ENCODE measurements at places on chromosomes 3 and 15. TPM values are rescaled to one million over a fixed set of nuclear protein-coding genes. Genes with fewer than 3 reads are reported as not detected.
A peak's percentile ranks its signal among the peaks of the same experiment; 100 is the strongest.

GHSR gene
- not detected for total RNA-seq

DNA sequence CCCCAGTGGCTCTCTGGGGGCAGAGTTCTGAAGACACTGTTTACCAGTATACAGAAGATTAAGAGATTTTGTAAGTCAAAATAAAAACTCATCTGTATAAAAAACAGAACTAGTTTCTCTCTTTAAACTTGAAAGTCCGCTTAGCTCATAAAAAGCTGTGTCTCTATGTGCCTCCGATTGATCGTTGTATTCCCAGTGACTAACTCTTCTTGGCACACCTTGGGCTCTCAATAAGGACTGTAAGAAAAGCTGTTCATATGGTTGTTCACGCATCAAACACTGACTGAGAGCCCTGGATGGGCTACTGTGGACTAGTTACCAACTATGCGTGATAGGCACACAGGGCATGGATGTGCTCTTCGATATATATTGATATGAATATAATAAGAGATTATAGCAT lies 107.9 kb downstream of the P3H2 start:
- peaks cover 34% of the 10 kb centered on the region for H3K27me3 ChIP-seq
- H3K27ac ChIP-seq: no peak overlapping the region
- H3K36me3 ChIP-seq: no peaks in the 10 kb centered on the region
- H3K4me3 ChIP-seq: no peak overlapping the region
- H3K4me1 ChIP-seq: no peaks in the 10 kb centered on the region
- no peak for DNase-seq

CNTN4 gene
- not detected for total RNA-seq

SERPINI2 gene
- total RNA-seq: not detected

- H3K27me3 ChIP-seq: no peaks in the 10 kb centered on the region
- H3K36me3 ChIP-seq: no peaks in the 10 kb centered on the region
- DNase-seq: no peak
- H3K4me1 ChIP-seq: no peaks in the 10 kb centered on the region
- H3K4me3 ChIP-seq: no peak overlapping the region
These were observed 163.6 kb downstream of the SERPINI1 start for GRCh38 chr3:167899093-167899492.

DNA sequence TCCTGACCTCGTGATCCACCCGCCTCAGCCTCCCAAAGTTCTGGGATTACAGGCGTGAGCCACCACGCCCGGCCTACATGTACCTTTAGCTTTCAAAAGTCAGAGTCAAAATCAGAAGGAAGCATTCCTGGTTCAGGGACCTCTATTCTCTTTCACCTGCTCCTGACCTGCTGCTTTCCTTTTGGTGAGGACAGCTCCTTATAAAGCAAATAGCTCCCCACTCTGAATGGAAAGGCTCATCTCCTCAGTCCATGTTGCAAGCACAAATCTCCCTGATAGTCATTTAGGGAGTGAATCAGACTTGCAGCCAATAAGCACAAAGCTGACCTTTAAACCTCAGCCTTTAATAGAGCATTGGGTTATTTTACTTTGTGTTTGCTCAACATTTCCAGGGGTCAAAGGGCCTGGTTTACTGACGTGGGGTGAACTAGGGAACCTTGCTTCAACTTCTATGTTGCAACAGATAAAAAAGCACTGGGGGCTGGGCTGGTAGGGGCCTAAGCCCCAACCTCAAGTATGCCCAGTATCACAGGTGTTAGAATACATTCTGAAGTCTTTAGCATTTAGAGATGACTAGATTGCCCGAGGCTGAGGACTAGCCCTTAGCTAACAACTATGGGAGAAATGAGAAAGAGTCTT lies 43.1 kb downstream of the THRB start:
- no peaks in the 10 kb centered on the region for H3K27me3 ChIP-seq
- no peak overlapping the region for H3K27ac ChIP-seq
- H3K36me3 ChIP-seq: no peaks in the 10 kb centered on the region
- no peak for DNase-seq
- H3K4me1 ChIP-seq: no peaks in the 10 kb centered on the region

DNA sequence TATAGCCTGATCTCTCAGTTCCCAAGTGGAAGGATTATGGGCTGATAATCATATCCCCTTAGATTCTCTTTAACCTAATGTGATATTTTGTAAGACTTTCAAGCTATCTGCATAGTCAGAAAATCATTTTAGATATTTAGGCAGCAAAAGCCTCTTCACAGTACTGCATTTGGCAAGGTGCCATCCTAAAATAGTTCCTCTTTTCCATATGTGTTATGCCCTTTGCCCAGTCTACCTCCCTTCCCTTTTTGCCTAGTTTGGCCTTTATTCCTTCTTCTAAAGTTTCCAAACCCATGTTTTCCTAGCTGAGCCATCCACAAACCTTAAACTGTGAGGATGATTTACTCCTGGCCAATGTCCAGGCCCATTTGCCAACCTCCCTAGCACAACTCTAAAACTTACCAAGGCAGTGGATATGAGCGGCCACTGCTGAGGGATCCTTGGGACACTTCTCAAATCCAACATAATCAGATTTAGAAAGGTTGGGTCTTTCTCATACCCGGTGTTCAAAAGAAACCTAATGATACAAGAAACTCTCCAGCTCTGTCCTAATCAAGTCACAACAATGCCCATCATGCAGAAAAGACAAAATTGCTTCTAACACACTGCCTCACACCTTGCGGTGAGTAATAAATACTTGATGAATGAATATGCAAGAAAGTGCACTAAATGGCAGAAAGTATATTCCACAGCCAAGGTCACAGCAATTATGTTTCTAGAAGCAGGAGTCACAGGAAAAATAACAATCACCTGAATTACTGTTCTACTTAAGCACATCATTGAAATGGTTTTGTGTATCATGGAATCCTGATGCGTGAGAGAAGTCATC lies 493.9 kb downstream of the NLGN1 start:
- H3K27me3 ChIP-seq: no peaks in the 10 kb centered on the region
- H3K36me3 ChIP-seq: no peaks in the 10 kb centered on the region
- no peak for DNase-seq

DNA sequence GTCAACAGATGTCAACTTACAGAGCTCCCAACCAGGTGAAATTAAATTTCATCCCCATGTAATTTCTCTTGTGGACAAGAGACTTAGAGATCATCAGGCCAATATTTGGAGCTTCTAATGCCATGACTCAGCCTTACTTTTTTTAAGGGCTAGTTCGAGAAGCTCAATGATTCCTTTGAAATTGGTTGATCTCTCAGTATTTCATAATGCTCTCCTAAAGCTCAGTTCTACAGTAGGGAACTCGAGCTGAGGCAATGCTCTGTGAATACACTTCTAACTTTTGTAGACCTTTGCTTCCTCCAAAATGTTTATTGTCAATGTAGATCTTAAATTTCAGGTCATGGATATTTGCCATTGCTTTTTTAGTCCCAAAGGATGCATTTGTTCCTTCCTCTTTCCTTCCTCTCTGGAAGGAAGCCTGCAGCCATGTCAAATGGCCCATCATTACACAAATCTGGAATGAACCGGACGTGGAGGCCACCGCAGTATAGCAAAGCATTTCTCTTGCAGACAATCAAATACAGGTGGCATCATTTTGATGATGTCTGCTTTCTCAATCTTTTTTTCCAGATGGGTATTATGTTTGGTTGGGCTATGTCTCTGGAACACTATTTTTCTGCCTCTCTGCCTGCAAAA lies 28.3 kb downstream of the STARD5 start:
- H3K4me1 ChIP-seq: peaks cover 87% of the 10 kb centered on the region
- H3K4me3 ChIP-seq: peak overlapping the region; percentile 96
- H3K27ac ChIP-seq: peak overlapping the region; percentile 93
- no peak for DNase-seq
- no peaks in the 10 kb centered on the region for H3K27me3 ChIP-seq

DNA sequence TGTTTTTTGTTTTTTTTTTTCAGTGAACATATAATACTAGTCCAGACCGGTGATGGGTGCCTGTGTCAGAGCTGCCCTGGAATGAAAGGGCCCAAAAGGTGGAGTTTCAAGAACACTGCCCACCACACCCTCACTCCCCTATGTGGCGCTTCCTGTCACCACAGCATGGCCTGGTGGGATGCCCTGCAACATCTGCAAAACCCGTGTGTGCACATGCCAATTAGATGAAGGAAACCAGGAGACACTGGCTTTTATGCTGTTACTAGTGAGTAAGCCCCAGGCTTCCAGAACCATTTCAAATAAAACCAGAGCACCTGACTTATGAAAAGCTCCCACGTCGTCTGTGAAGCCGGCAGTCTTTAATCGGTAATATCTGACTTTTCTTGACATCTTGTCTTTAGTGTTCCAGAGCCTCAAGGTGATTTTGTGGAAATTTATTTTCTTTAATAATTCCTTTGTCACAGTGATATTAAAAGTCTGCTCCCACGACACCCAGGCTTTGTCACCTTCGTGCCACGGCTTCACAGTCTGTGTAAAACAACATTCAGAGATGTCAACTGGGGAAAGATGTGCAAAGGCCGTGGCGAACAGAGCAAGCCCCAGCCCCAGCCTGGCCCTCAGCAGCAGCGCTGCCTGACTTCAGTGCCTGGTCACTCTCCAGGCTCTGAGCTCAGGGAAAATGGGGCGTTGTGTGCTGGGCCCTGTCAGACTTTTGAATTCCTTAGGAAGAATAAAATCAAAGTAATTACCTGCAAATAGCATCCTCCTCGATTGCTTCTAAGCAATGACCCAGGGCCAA lies 6.4 kb downstream of the CFAP92 start:
- H3K4me3 ChIP-seq: no peak overlapping the region
- no peak overlapping the region for H3K27ac ChIP-seq
- H3K27me3 ChIP-seq: no peaks in the 10 kb centered on the region

RAB6B gene
- total RNA-seq: 7.6 TPM

ZNF770 gene
- 40.7 TPM for total RNA-seq

DNA sequence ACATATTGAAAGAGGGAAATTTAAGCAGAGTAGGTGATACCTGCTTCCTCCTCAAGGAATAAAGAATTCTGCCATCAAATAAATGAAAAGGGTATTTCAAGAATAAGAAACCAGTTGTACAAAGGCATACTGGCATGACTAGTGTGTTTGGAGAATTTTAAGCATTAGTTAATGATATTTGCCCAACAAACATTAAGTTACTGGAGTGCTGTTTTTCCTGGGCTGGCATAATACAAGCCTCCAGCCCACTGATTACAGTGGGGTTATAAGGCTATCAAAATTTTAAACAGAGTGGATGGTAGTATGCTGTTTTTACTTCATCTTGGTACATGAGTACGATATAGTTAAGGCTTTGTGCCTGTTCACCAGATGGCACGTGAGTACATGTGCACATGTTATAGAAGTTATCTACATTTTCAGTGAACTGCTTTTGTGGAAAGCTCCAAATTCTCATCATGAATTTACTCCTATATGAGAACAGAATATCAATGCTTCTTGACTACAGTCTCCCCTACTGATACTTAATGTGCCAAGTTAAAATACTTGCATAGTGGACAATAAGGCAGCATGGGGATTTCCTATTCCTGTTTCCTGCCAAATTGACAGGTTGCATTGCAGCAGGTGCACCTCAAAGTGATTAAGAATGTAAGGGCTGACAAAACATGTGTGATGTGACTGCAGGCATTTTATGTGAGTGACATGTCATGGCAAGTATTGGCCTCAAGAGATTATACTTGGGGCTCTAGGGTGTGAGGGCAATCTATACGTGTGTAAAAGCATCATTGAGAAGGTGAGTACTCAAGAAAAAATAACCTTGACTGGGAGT lies 14.9 kb downstream of the NAALADL2 start:
- no peaks in the 10 kb centered on the region for H3K36me3 ChIP-seq
- H3K27me3 ChIP-seq: no peaks in the 10 kb centered on the region
- H3K4me1 ChIP-seq: no peaks in the 10 kb centered on the region
- no peak overlapping the region for H3K4me3 ChIP-seq

GRCh38 chr15:44092221-44092620 lies 102.8 kb downstream of the FRMD5 start:
- H3K36me3 ChIP-seq: no peaks in the 10 kb centered on the region
- H3K4me3 ChIP-seq: no peak overlapping the region
- H3K4me1 ChIP-seq: no peaks in the 10 kb centered on the region
- H3K27me3 ChIP-seq: peaks cover 7% of the 10 kb centered on the region

OPA1 gene
- 105 TPM for total RNA-seq

DNA sequence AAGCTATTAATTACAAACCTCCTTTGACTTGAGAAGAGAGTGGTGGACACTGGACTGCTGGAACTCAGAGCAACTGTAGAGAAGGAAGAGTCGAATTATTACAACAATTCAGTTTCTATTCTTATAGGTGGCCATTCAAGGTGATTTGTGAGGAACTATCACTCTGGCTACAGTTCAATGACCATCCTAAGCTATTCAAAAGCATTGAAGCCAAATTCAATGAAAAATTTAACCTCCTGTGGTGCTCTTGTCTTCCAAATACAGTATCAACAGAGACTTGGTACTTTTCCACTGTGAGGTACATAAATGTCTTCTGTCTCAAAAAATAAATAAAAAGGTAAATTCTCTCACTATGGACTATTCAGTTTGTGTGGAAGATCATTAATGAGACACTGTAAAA lies 513.3 kb upstream of the SEMA6D start:
- no peak for DNase-seq
- no peak overlapping the region for H3K27ac ChIP-seq
- H3K4me1 ChIP-seq: no peaks in the 10 kb centered on the region
- H3K36me3 ChIP-seq: no peaks in the 10 kb centered on the region
- H3K4me3 ChIP-seq: no peak overlapping the region

DNA sequence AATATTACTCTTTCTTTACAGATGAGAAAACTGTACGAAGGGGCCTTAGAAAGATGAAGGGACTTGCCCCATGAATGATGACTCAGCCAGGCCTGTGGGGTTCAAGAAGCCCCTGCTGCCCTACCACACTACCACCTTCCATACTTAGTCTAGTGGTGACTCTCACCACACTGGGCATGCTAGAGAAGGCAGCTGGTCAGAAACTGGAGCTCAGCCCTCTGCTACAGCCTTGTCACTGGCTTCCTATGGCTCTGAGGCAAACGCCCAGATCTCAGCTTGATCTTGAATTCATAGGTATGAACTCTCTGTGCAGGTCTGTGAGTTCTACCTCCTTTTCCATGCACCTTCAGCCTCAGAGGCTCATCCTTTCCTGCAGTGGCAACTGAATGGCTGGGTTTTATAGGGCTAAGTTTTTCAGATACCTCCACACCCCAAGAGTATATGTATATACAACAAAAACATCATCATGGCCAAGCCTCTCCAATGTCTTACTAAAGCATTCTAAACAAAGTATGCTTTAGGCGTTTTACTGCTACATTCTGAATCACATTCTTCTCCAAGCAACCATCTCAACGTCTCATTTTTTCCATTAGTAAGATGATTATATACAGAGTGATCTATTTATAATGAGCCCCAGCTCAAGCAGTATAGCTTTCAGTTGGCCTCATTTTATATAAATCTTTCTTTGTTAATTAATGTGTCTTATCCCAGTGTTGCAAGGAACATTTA lies 234.1 kb downstream of the GREM1 start:
- H3K4me1 ChIP-seq: no peaks in the 10 kb centered on the region

DNA sequence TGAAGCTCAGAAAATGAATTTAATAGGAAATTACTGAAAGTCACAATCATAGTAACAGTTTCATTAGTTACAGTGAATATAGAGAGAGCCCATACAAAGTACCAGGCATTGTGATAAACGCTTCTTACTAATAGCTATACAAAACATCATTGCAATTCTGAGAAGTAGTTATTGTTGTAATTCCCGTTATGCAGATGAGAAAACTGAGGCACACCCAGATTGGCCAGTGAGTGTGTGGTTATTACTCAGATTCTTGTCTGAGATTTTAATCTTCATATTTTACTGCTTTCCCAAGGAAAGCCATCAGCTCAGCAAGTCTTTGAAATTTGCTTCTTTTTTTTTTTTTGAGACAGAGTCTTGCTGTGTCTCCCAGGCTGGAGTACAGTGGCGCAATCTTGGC lies 14.3 kb downstream of the FLNB start:
- H3K4me1 ChIP-seq: peaks cover 49% of the 10 kb centered on the region
- no peak overlapping the region for H3K4me3 ChIP-seq
- no peaks in the 10 kb centered on the region for H3K36me3 ChIP-seq
- peak overlapping the region; percentile 75 for H3K27ac ChIP-seq
